Ecto neural progenitor cell (in vitro differentiated cells): ENCODE measurements at places on chromosomes 6 and 20.
A peak's percentile ranks its signal among the peaks of the same experiment; 100 is the strongest.

DNA sequence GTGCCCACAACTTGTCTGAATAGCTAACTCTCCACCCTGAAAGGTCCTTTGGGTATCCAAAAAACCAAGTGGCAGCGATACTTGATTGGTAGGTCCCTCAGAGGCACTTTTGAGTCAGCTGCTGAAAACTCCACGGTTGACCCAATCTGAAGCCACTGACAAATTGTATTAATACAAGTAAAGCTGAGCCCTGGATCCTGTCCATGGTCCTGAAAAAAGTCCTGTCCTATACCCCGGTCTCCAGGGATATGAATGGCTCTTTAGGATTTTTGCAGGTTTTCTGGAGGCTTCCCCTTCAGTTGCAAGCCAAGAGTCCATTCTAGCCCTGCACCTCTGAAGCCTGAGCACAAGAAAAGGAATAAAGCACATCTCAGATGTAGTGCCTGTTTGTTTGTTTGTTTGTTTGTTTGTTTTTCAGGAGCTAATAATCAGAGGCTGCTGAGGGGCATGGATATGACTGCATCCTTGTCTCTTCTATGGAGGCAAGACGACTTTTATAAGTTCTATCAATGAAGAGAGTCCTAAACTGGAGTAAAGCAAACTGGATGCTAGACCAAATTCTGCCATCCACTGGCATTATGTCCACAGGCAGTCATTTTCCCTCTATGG lies 1.7 kb upstream of the SLC12A5 start:
- DNase-seq, result peak; percentile 70

DNA sequence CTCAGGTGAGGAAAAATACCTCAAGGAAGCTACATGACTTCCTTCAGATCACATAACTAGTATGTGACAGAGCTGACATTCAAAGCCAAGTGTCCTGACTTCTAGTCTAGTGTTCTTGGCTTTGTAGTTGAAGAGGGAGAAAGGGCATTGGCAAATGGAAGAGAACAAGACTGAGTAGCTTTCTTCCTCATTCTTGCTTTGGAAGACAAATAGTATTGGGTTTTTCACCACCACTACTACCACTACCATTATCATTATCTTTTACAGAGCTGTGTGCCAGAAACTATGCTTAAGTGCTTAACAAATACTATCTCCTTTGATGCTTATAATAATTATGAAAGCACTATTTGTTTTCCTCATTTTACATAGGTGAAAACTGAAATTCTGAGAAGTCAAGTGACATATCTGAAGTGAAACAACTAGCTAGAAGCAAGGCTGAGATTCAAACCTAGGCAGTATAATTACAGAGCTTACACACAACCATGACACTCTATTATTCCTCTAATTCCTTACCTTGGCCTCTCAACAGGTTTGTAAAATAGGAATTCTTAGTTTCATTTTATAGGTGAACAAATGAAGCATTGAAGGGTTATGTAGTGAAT lies 6.8 kb downstream of the ACSS2 start:
- no peak for DNase-seq

DNA sequence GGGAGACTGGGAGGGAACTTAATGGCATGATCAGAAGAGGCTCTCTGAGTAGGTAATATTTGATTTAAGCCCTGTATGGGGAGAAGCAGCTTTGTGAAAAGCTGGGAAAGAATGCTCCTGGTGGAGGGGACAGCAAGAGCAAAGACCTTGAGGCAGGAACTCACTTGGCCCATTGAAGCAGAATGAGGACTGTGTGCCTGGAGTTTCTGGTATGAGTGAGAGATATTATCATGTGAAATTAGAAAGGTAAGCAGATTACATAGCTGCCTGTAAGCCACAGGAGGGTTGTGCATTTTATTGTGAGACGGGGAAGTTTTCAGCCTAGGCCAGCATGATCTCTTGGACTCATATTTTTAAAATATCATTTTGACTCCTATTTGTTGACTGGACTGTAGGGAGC lies 502.1 kb downstream of the DHX35 start:
- DNase-seq, result no peak

DNA sequence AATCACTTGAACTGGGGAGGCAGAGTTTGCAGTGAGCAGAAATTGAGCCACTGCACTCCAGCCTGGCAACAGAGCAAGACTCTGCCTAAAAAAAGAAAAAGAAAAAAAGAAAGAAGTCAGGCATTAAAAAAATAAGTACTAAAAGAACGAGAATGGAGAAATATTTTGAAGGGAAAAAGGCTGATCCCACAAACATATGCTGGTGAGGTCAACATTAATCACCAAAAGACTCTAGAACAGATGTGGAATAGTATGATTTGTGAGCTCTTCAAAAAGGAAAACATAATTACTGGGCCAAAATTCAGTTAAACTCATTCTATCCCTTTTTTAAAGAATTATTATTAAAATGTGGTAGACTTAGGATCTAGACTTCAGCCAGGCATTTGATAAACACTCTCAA lies 61.2 kb upstream of the NRSN1 start:
- DNase-seq, result no peak

GRCh38 chr6:40499215-40499614 lies 87.9 kb downstream of the LRFN2 start:
- DNase-seq, result no peak

DNA sequence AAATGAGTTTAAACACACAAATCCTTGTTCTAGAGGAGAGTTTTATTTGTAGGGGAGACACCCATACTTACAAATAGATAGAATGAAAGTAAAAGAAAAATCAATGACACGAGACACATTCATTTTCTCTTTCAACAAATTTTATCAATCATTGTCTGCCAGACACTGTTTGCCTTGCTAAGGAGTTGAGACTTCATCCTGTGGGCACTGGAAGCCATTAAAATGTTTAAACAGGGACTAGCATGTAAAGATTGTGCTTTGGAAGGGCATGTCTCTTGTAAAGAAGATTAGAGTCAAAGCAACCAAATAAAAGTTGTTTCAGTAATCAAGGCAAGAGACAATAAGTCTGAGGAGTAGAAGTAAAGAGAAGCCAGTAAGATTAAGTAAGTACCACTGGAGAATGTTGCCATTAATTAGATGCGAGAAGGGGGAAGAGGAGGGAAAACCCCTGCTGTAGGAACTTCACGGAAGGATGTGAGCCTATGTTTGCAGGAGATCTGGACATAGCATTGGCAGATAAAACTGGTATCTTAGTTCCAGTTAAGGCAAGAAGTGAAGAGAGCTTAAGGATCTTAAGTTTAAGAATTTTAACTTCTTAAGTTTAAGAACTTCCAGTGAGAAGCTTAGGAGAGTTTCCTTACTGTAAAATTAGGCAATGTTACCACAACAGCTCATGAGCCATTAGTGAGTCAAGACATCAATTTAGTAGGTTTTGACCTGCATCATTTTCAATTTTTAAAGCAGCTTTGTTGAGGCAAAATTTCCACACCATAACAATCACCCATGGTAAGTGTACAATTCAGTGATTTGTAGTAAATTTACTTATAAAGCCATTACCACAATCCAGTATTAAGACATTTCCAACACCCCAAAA lies 117.0 kb upstream of the UST start:
- no peak for DNase-seq

- no peak for DNase-seq
Measured at GRCh38 chr6:56311061-56311460, 63.7 kb upstream of the COL21A1 start.

- DNase-seq, result no peak
Measured at GRCh38 chr6:48151142-48151541, 40.1 kb upstream of the PTCHD4 start.

DNA sequence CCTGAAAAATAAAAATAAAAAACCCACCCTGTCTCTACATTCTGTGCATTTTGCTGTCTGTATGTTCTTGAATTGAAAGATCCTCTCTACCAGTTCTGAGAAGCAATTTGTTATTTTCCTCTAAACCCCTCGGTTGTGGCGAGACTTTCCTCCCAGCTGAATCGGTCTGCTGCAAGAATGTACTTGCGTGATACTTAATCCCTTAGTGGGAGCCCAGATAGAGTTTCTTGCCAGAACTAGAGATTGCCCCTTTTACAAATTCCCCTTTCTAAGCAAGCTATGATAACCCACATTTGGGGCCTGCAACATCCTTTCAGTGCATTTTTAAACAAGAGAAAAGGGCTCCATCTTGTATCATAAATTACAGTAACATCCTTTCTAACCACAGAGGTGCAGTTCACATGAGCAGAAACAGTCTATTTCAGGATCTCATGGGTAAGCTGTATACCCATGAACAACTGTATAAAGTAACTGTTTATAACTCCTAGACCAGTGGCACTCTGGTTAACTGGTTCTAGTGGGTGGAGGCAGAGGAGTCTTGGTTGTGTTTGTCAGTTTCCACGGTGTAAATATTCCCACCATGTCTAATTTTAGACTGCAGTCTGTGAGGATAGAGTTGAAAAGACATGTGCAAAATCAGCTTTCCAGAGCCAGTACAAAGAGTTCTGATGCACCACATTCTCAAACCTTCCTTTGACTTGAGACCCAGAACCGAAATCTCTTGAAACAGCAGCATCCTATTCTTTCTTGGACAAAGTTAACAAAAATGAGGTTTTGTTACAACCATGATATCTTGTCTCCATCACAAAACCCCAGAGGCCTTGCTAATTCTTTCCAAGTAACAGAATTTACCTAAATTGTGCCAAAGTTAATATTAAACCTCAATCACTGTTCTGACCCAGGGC lies 113.1 kb upstream of the ZNF217 start:
- no peak for DNase-seq

DNA sequence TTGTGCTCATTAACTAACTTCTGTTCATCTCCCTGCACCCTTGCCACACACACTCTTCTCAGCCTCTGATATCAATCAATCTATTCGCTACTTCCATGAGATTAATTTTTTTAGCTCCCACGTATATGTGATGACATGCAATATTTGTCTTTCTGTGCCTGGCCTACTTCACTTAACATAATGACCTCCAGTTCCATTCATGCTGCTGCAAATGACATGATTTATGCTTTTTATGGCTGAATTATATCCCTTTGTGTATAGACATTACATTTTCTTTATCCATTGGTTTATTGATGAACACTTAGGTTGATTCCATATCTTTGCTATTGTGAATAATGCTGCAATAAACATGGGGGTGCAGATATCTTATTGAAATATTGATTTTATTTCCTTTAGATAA lies 50.8 kb upstream of the SPTLC3 start:
- DNase-seq, result no peak

DNA sequence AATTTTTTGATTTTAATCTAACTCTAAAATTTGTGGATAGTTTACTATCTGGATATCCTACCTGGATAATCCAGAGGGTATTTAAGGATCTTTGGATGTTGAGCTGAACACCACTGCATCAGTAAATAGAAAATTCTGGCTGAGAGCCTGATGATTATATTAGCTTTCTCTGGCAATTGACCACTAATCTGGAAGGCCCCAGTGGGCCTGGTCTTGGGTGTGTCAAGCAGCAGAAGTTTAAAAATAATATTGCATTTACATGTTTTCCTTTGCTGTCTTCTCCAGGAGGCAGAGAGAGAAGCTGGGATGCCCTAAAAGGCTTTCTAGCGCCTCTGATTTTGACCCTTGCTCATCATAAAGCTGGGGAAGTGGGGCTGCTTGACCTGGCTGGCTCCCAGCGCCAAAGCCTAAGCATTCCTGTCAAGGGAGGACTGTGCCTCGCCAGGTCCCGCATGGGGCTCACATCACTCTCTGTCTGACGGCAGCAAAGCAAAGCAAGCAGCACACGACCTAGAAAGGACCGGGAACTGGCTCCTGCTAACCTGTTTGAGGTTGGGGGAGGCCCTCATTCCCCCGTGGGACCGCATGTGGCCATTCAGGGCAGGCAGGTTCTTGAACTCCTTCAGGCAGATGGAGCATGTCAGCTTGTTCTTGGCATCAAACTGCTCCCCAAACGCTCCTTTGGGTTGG lies 46.6 kb upstream of the MRPS10 start:
- no peak for DNase-seq

GRCh38 chr6:128425856-128426255 lies 94.5 kb downstream of the PTPRK start:
- DNase-seq, result no peak

DNA sequence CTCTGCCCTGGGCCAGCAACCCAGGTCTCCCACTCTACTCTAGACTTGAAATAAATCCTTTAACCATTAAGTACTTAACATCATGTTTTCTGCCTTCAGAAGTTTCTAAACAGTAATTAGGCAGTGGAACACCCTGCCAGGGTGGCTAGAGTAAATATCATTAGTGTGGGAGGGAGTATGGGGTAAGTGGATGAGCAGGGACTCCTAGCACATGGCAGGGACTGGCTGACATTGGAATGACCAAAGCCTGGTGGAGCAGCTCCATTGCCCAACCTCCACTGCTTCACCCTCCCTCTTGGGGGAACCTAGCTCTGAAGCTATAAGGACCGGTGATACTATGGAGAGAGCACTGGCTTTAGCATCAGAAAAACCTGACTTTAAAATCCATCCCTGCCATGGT lies 167.1 kb downstream of the MAFB start:
- no peak for DNase-seq

- DNase-seq, result no peak
Measured at GRCh38 chr20:9794831-9795230, 44.0 kb downstream of the PAK5 start.

GRCh38 chr6:1372690-1373089 lies 16.7 kb upstream of the FOXF2 start:
- DNase-seq, result no peak

DNA sequence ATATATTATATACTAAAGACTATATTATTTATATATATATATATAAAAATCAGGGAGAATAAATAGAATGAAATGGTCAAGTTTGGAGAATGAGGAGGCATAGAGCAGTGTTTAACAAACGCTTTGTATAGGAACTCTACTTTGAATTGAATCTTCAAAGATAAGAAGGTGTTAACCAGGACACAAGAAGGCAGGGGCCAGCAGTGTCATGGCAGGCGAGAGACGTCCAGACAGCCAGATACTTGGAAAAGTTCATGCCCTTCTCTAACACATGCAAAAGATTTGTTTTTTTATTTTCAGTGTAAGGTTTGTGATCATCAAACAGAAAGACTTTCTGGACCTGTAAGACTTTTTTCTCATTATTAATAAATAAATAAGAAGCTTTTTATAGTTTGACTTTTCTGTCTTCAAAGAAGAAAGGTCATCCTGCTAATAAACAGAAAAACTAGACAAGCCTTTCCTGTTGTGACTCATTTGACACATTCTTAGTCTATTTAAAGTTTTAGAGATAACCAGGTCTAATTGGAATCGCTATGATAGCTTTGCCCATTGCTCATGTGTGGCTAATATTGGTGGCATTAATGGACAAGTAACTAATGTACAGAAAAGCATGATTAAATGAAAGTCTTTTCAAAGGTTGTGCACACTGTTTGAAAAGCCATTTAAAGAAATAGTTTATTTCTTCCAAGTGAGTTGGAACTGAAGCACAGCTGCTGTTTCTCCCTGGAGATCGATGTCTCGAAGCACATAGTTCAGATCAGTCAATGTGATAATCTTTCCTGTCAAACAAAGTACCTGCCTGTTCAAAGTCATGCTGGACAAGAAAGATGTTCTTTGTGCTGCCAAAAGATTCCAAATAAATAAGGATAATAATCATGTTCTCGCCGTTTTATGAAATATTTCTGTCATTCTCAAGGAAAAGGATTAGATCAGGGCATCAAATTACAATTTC lies 420.4 kb upstream of the OPRM1 start:
- no peak for DNase-seq

GRCh38 chr6:127471379-127472255 lies 12.4 kb upstream of the KIAA0408 start:
- no peak for DNase-seq
